Activated naive CD8-positive, alpha-beta T cell treated with anti-CD3 and anti-CD28 coated beads, Interleukin-2, amount 10 ng/mL, durations not matched to agents 7 days and 5 days (primary cell): ENCODE measurements at places on chromosomes 12 and 14. TPM values are rescaled to one million over a fixed set of nuclear protein-coding genes. Genes with fewer than 3 reads are reported as not detected.

The LBHD2 gene
- total RNA-seq: not detected

The MANSC4 gene
- not detected for total RNA-seq

The COCH gene
- 2.8 TPM for total RNA-seq

The NTF3 gene
- total RNA-seq: not detected

The VRTN gene
- total RNA-seq: not detected

The MGAT2 gene
- 55.0 TPM for total RNA-seq

The ABHD12B gene
- total RNA-seq: not detected

The TSPAN8 gene
- not detected for total RNA-seq

The CLEC4C gene
- total RNA-seq: not detected

The CCND2 gene
- 438 TPM for total RNA-seq

The BCL11B gene
- total RNA-seq: 104 TPM

The VWF gene
- total RNA-seq: 0.23 TPM

The PDZRN4 gene
- not detected for total RNA-seq

The LRRC10 gene
- total RNA-seq: not detected

The PLEK2 gene
- total RNA-seq: 0.85 TPM

The GLI1 gene
- total RNA-seq: 0.86 TPM

The KCNK10 gene
- total RNA-seq: not detected

The USP15 gene
- 163 TPM for total RNA-seq

The ACOT2 gene
- 14.5 TPM for total RNA-seq

The SBNO1 gene
- total RNA-seq: 41.1 TPM

The SERPINA1 gene
- not detected for total RNA-seq

The TOMM20L gene
- total RNA-seq: not detected

The ZFHX2 gene
- total RNA-seq: 0.75 TPM

The SLC25A47 gene
- total RNA-seq: not detected

The SYCP3 gene
- total RNA-seq: 1.1 TPM

The TM9SF1 gene
- 28.9 TPM for total RNA-seq

The TBX3 gene
- total RNA-seq: not detected

The BRF1 gene
- 50.4 TPM for total RNA-seq

The GMFB gene
- 36.4 TPM for total RNA-seq

The ARL1 gene
- 42.1 TPM for total RNA-seq

The PMCH gene
- not detected for total RNA-seq

The OR6C3 gene
- total RNA-seq: not detected

The LYZ gene
- 16.4 TPM for total RNA-seq

The PACS2 gene
- total RNA-seq: 54.7 TPM

The SERPINA12 gene
- total RNA-seq: not detected

The GPR84 gene
- 0.39 TPM for total RNA-seq

The SMIM41 gene
- total RNA-seq: not detected

The IGF1 gene
- 1.3 TPM for total RNA-seq

The CCDC91 gene
- total RNA-seq: 33.9 TPM

The ADIPOR2 gene
- total RNA-seq: 51.3 TPM

The AQP6 gene
- not detected for total RNA-seq

The GUCY2C gene
- total RNA-seq: not detected

The STX2 gene
- total RNA-seq: 20.7 TPM

The CLEC7A gene
- total RNA-seq: 0.36 TPM

The MON2 gene
- 50.3 TPM for total RNA-seq

The CDKN3 gene
- total RNA-seq: 67.6 TPM

The KLRC3 gene
- 3.0 TPM for total RNA-seq

The TRIM9 gene
- 1.7 TPM for total RNA-seq

The NAA25 gene
- total RNA-seq: 26.0 TPM
